ENCODE measurements at places on chromosomes 16 and 17.

DNA sequence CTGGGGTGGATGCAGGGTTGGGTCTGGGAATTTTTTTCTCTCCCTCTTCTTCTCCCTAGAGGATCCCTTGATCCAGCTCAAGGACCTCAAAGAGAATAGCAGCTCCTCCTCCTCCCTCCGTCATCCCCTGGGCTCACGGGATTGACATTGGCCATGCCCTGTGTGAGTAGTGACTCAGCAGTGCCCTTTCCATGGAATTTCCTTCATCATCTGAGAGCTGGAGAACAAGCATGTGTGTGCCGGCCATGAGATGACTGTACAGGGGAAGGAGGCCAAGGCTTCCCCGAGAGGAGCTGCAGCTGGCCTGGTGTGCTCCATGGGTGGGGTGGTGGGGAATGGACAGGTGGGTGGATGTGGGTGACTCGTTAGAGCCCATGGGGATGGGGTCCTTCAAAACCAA lies 8.9 kb upstream of the WSCD1 start:
- no peak for DNase-seq

GRCh38 chr17:50168319-50168718 lies 2.5 kb downstream of the SGCA start:
- DNase-seq, result no peak

GRCh38 chr17:42659079-42659931 lies at the start of gene TUBG2:
Gene TUBG2 (plus strand): TSS chr17:42659284. CDS start chr17:42659504, 220 bp downstream.
- no peak for DNase-seq

DNA sequence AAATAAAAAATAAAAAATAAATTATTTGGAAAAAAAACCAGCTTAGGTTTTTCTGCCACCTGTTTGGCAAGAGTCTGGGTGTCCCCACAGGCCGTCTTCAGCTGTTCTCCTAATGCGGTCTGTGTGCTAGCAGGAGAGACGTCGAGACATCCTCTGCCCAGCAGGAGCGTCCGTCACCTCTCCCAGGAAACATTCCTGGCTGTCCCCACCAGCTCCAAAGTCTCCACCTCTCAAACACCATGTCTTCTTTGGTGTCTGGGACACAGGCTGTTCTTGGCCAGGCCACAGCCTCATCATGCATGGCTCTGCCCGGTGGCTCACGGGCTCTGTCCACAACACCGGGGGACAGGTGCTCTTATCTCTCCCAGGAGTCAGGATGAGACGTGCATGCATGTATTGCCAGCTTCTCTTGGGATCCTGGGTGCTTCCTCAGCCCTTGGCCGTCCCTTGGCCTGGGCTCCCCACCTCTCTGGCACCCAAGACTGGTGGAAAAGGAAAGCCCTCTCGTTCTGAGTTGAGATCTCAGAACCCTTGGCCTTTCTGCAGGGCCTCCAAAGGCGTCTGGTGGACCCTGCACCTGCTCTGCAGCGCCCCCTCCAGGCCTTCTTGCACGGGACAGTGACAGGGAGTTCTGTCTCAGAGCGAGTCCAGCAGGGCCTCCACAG lies 84.9 kb upstream of the CBX4 start:
- no peak for DNase-seq

- DNase-seq, result no peak
Observed at GRCh38 chr17:82895087-82895486, 55.3 kb upstream of the ZNF750 start.

- DNase-seq, result no peak
Observed at GRCh38 chr17:50883850-50884438, 17.8 kb upstream of the TOB1 start.

- no peak for DNase-seq
Observed at GRCh38 chr16:49704586-49705155, 151.2 kb downstream of the ZNF423 start.

GRCh38 chr16:27762441-27762840 lies 212.5 kb downstream of the KATNIP start:
- no peak for DNase-seq

Measured in cortex of kidney (tissue), 1 donor.